Activated naive CD8-positive, alpha-beta T cell treated with anti-CD3 and anti-CD28 coated beads, Interleukin-2, amount 50 U/mL, for 16 hours (primary cell): ENCODE measurements at places on chromosomes 7 and 10.
A peak's percentile ranks its signal among the peaks of the same experiment; 100 is the strongest.

DNA sequence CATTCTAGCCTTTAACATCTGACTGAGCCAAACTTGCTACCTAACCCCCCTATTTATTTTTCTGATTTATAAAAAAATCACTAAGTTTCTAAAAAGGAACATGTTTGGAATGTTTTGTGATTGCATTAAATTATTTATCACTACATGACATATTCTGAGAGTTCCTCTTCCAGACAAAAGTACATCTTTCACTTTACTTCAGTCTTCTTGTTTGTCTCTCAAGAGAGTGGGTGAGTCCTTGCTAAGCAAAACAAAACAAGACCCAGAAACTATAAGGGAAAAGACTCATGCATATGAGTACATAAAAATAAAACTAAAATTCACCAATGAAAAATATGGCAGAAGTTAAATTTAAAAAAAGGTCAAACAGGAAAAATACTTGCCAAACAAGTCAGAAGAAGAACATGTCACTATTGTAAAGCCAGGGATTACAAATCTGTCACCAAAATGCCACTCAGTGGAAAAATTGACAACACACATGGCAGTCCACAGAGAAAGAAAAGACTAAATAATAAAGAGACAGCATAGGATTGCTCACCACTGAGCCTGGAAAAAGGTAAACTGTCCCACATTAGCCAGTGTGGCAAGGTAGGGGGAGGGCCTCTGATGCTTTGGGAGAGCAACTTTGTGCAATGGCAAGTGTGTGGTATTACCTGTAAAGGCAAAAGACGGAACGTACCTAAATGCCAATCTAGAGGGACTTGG lies 166.7 kb upstream of the ZNF32 start:
- no peak for DNase-seq

DNA sequence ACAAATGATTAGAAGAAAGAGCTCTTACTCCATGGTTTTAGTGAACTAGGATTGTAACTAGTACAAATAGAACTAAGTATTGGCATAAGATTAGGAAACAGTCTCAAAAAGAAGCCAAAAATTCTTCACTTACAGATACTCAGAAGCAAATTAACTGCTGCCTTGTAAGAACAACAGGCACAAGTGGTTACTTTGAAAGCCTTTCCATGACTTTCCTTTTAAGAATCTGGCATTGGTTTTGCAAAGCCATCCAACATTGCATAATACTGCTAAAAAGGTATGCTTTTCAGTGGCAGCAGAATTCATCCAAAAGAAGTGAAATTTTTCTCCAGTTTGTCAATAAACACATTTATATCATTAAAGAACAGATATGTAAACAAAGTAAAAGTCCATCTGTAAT lies 126.8 kb upstream of the ODAD2 start:
- no peak for DNase-seq

DNA sequence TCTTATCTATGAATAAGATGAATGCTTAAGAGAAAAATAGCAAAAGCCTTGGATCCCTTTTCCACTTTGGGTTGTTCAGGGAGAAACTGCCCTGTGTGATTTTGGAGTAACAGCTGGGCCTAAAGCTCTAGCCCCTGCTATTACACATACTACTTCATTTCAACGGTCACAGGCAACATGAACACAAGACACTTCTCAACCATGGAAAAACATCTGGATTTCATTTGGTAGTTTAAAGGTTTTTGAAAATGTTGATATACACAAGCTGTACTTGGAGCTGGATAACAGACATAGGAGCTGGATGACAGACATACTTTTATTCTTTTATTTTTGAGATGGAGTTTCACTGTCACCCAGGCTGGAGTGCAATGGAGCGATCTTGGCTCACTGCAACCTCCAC lies 2.7 kb upstream of the CHUK start:
- DNase-seq: no peak

DNA sequence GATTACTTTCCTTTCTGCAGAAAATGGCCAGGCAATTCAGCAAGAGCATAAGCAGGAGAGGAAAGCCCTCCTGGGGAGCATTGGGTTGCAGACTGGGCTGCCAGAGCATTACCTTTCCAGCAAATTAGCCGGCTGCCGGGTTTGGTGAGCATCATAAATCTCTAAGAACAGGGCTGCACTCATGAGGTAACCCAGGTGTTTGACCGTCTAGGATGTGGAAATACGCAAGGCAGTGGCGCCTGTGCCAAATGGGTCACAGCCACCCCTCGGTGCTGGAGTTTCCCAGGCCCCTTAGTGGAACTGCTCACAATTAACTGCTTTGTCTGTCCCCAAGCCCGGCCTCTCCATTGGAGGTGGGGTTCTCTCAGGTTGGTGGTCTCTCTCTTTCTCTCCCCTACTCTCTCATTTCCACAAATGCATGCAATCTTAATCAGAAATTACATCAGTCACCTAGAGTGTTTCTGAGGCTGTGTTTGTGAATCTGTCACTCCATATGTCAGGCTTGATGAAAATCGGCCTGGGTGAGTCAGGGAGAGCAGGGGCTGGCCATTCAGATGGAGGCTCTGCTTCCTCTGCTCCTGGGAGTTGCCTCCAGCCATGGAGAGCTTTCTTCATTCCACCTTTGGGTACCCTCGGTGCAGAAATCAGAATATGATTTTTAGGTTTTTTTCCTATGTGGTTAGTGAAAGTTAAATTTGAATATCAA lies 26.7 kb downstream of the PTN start:
- DNase-seq: no peak

GRCh38 chr7:92647011-92647625 lies 56.9 kb upstream of the FAM133B start:
- DNase-seq: no peak

DNA sequence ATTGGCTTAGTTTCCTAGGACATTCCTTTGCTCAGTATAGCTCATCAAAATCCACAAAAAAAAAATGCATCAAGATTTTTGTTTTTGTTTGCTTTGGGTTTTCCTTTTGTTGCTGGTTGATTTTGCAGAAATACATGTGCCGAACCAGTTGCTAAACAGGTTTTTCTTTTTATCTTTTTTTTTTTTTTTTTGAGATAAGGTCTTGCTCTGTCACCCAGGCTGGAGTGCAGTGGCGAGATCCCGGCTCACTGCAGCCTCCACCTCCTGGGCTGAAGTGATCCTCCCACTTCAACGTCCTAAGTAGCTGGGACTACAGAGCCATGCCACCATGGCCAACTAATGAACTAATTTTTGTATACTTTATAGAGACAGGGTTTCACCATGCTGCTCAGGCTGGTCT lies 8.3 kb downstream of the CSTF2T start:
- no peak for DNase-seq

- no peak for DNase-seq
These were observed 23.2 kb downstream of the CREB3L2 start for GRCh38 chr7:137978464-137979237.

GRCh38 chr10:130021383-130021950 lies 57.4 kb upstream of the EBF3 start:
- no peak for DNase-seq

GRCh38 chr7:55510621-55511020 lies 61.7 kb downstream of the VOPP1 start:
- no peak for DNase-seq

DNA sequence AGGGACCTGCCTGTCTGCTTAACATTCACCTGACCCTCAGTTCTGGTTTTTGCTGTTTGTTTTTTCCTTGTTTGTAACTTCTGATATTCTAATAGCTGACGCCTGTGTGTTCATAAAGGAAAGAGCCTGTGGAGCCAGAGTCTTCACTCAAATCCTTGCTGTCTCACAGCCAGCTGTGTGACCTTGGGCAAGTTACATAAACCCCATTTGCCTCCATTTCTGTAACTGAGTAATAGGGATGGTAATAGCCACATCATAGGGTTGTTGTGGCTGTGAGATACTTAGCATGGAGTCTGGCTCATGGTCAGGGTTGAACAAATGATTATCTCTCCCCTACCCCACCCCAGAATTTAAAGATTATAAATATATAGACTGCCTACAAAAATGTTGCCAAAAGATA lies 27.0 kb downstream of the WBP1L start:
- DNase-seq: no peak

DNA sequence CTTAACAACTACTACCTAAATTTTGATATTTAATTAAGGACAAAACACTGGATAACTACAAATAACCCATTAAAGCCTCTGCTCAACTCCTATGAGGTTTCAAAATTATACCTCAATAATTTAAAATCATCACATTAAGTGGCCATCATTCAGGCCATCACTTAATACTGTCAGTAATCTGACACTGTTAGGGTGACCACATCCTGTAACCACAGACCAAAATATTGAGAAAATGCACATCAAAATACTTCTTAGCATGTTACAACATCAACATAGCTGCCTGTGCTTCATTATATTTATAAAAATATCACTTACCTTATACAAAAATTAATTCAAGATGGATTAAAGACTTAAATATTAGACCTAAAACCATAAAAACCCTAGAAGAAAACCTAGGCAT lies 23.3 kb downstream of the SEM1 start:
- DNase-seq: no peak

- DNase-seq: no peak
These were observed 10.7 kb downstream of the KMT2E start for GRCh38 chr7:105024734-105025133.

- DNase-seq: no peak
These were observed 121.6 kb upstream of the KAT6B start for GRCh38 chr10:74704629-74705357.

- no peak for DNase-seq
These were observed 9.0 kb downstream of the SKIDA1 start for GRCh38 chr10:21516242-21517131.

DNA sequence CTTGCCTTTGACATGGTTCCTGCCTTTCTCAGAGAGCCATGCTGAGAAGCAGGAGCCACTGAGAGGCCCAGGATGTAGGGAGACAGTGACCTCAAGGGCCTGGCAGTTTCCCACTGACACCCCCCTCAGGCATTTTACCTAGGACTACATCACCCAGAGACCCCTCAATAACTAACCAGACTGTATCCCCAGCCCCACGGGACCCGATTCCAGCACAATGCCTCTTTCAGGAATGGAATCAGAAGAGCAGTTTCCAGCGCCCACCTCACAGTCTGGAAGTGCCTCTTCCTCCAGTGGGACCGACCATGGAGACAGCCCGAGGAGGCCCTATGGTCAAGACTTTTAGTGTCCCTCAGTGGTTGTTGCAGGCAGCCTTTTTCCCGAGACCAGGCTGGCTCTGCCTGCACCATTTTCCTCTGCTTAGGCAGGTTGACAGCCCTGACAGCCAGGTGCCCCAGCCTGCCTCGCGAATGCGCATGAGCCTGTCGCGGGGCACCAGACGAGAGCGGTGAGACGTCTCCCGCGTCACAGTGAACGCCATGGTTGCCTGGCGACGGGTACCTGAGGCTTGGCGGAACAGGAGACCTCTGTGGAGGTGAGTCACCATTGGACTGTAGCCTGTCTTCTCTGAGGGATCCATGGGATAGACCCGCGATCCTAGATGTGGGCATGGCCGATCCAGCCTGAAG lies 28.4 kb upstream of the ZNF273 start:
- no peak for DNase-seq

- DNase-seq: no peak
These were observed 877 bp downstream of the NCOA4 start for GRCh38 chr10:46029461-46030030.

- DNase-seq: no peak
These were observed 336.8 kb downstream of the GPR37 start for GRCh38 chr7:124428781-124429180.

GRCh38 chr7:94701555-94701973 lies 45.6 kb upstream of the SGCE start:
- DNase-seq: no peak

DNA sequence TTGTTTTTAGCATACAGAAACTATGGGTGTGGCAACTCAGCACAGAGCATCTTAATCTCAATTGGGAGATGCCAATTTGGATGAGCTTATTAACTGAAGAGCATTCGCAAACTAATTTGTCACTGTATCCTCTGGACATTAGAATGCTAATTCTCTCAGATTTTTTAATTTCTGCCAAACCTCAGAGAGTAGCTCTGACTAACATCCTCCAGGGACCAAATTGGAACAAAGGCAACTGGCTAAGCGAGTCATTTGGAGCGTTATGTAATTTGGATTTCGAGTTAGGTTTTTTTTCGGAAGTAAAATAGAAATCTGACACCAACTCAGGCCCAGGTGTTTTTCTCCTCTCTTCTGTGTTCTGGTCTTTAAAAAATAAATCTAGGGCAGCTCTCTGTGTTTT lies 201.9 kb downstream of the BMPER start:
- no peak for DNase-seq

DNA sequence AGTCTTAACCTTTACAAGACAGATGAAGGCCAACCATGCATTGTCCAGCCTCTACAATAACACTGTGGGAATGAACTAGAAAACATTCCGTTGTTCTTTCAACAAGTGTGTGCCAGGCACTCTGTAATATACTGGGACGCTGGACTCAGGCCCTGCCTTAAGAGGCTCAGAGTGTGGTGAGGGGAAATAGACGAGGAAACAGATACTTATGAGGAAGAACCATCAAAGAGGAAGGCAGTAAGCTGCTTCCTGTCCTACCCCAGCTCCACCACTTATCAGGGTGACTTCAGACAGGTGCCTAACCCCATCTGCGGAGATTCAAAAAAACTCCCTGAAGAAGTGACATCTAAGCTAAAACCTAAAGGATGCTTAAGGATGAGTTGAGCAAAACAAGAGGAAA lies 8.9 kb upstream of the TRIM8 start:
- no peak for DNase-seq

DNA sequence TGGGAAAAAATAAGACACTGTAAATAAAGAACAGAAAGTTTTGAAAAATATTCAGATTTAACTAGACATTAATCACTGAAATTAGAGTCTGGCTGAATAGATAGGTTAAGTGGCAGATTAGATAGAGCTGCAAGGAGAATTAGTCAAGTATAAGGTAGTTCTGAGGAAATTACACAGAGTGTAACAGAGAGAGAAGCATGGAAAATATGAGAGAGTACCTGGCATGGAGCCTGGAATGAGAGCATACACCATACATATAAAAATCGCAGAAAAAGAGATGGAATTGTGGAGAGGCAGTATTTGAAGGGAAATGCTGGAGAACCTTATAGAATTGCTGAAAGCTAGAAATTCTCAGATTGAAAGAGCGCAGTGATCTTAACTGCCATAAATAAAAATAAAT lies 46.9 kb downstream of the ZNRF2 start:
- no peak for DNase-seq

DNA sequence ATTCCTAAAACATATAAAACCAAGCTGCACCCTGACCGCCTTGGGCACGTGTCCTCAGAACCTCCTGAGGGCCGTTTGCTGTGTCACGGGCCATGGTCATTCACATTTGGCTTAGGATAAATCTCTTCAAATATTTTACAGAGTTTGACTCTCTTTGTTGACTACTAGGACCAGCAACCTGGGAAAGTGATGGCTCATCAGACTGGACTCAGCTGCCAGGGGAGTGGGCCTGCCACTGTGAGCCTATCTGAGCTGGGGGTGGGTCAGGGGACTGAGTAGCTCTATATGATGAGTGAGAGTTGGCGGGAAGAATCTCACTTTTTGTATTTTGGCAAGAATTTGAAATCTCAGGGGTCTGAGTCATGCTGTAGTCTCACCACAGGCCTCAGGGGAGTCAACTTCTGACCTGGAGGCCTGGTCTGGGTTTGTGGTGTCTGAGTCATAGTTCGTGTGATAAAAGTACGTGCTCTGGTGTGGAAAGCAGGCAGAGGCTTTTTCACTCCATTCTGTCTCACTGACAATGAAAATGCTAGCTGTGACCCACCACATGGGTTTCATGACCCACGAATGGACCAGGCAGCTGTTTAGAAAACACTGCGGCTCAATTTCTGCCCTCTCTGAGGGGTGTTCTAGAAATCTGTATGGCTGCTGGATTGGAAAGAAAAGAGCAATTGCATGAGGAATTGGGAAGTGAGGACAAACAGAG lies 4.2 kb upstream of the UPP1 start:
- DNase-seq: peak; percentile 47

GRCh38 chr10:124551755-124552154 lies 90.1 kb downstream of the LHPP start:
- DNase-seq: no peak

GRCh38 chr7:116614499-116615262 lies 57.3 kb upstream of the MET start:
- no peak for DNase-seq
